ENCODE measurements at places on chromosomes 4 and X. TPM values are rescaled to one million over a fixed set of nuclear protein-coding genes. Genes with fewer than 3 reads are reported as not detected.
A peak's percentile ranks its signal among the peaks of the same experiment; 100 is the strongest.

- DNase-seq = no peak
These were observed 638.9 kb downstream of the MID1IP1 start for GRCh38 chrX:39439906-39440798.

GRCh38 chr4:79673898-79674297, 265.9 kb upstream of the GK2 start:
- DNase-seq = no peak

GRCh38 chr4:78885598-78885997, 53.6 kb downstream of the PAQR3 start:
- no peak for DNase-seq

DNA sequence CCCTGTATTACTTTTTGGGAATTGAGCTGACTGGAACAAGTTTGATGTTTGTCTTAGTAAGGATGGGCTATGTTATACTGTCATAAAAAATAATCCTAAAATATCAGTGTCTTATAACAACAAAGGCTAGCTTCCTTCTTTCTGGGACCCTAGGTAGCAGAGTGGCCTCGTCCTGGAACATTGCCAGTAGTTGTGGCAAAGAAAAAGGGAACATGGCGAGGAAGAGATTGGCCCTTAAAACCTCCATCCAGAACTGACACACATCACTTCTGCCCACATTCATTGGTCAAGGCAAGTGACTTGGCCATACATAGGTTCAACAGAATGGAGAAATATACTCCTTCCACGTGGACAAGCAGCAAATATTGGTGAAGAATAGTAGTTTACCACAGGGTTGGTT, 287.9 kb downstream of the PPP1R2C start:
- DNase-seq = no peak

GRCh38 chr4:7366180-7366945, 68.4 kb downstream of the PSAPL1 start:
- DNase-seq = peak; percentile 55

DNA sequence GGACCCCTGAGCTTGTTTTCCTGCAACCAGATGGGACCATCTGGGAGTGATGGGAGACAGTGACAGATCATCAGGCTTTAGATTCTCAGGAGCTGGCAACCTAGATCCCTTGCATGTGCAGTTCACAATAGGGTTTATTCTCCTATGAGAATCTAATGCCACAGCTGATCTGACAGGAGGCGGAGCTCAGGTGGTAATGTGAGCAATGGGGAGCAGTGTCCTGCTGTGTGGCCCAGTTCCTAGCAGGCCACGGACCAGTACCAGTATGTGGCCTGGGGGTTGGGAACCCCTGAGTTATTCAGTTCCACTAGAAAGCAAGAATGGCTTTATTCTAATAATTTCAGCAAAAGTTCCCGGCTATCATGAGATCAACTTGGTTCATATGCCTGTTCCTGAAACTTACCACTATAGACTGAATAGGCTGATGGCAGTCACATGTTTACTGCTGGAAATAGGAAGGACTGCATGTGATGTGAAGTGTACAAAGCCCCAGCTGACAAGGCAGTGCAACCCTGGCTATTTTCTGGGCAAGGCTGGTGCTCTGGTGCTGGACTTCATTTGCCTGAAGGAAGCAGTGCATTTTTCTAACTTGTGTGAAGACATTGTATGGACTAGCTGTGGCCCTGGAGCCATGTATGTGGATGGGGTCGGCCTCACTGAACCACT, 107.2 kb downstream of the SPRY1 start:
- no peak for DNase-seq

- DNase-seq = no peak
These were observed 81.1 kb upstream of the NEIL3 start for GRCh38 chr4:177228599-177228998.

GRCh38 chr4:5921101-5921980, 28.5 kb upstream of the CRMP1 start:
- DNase-seq = peak; percentile 27

DNA sequence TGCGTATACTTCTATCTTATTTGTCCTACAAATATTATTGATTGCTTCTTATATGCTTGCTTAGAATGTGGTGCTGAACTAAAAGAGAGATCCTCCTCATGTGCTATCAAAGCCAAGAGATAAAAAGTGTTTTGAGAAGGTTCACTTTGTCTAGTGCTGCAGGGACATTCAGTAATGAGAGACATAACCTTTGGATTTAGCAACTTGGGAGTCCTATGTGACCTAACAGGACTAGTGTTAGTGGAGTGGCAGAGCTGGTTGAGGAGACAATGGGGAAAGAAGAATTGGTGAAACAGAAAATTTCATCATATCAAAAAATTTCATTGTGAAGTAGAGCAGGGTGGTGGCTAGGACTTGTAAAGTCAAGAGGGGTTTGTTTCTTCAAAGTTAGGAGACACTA, 117.0 kb downstream of the RAPGEF2 start:
- no peak for DNase-seq

DNA sequence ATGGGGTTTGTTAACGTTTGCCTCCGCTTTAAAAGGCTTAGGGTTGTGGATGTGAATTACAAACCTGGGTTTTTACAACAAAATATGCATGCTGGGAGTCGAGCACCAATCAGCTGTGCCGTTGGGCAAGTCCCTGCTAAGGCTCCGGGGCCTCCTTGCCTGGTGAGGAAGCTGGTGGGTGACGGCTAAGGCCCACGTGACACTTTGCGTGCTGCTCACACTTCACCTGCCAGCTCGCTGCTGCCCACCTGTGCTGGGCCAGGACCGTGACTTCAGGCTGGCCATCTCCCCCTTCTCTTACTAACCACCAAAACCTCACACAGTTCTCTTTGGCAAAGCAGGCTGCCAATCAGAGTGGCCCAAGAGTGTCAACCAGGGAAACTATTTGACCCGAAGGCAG, 178.3 kb downstream of the AFAP1 start:
- no peak for DNase-seq

- no peak for DNase-seq
These were observed 211.1 kb upstream of the NUDT6 start for GRCh38 chr4:123133397-123134050.

DNA sequence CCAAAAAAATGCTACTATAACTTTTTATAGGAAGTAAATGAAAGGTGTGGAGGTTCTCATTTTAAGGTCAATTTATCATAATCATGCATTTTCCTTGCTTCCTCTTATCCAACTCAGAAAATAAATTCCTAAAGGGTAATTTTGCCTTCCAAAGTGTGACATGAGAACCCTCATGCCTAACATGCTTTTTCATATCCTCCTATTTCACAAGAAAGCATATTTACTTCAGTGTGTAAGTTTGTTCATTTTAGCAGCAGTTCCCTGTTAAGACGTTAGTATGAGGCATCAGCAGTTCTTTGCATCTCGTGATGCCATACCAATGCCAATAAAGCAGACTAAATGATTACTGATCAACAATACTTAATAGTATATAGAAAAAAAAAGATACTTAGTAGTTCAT, 18.4 kb downstream of the WDFY3 start:
- DNase-seq = no peak

DNA sequence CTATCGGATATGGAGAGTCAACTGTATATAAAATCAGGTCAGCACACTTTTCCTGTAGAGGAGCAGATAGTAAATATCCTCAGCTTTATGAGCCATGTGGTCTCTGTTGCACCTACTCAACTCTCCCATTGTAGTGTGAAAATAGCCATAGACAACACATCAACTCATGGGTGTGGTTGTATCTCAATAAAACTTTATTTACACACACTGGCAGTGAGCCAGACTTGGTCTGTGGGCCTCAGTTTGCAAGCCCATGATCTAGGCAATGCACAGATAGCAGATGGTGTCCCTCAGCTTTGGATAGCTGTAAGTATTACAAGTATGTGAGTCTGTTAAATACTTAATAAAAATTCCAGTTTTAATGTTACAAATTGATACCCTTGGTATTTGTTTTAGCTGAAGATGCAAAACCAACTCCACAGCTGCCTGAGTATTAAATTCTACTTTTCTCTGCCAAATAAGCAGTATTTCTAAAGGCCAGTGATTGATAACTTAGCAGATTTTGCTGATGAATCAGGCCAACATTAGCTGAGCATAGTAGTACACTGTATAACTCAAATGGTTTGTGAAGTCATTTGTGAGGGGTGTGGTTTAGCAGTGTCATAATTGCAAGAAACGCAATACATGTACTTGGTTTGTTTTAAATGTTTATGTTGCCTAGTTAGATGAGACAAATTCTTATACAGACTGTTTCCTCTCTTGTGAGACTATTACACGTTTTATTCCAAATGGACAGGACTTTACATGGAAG, 87.3 kb downstream of the GPR143 start:
- no peak for DNase-seq

DNA sequence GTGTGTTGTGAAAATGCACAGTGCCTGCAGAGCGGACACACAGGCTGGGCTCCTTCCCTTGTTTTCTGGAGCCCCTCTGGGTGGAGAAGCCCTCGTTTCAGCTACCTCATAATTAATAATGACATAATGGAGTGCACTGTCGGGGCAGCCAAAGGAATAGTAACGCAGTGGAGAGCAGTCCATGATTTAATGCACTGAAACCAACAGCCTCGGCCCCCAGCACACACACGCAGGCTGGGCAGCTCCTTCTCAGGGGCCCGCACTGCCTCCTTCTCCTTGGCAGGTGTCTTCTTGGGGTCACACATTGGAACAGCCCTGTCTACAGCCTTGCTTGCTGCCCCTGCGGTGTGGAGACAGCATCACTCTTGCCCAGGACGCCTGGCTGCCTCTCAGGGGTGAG, 89.2 kb downstream of the DCTD start:
- no peak for DNase-seq

DNA sequence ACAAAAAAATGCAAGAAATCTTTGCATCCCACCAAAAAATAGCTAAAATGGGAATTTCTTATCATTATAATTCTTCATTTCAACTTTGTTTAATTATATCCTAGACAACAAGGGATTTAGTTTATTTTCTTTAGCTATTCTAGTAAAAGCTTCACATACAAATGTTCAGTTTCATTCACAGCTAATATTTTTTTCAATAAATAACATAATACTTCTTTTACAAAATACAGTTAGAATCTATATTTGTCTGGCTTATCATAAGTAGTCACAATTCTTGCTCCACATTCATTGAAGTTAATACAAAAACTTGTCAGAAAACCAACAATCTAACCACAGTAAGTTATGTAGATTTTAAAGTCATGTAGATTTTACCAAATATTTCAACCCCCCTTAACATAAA, 414.4 kb downstream of the FAT4 start:
- DNase-seq = no peak

GRCh38 chr4:76972306-76972705, 22.8 kb downstream of the SEPTIN11 start:
- DNase-seq = no peak

DNA sequence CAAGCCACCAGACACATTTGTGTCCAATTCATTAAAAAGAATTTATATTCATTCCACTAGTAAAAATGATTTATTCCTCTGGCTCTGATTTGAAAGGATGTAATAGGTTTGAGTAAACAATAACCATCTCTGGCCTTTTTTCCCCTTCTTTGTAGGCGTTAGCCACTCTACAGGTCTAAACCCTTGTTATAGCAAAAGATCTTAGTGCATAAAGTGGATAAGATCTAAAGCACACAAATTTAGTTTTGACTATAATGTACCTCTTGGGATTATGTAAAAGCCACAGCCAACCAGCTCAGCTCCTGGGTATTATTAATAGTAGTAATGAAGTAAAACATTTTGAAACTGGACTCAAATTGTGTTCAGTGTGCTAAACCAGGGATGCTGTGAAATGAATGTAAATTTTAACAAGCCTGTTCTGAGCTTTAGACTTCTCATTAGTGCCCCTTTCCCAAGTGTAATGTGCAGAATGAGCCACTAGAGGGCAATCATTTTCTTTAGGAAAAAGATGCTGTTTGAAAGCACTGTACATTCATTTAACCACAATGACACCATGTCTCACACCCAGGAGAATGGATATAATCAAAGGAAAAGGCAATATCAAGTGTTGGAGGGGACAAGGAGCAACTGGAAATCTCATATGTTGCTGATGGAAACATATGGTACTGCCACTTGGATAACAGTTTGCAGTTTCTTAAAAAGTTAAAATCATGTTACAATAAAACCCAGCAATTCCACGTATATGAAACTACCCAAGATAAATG, 69.7 kb downstream of the KLHL8 start:
- DNase-seq = peak; percentile 90

DNA sequence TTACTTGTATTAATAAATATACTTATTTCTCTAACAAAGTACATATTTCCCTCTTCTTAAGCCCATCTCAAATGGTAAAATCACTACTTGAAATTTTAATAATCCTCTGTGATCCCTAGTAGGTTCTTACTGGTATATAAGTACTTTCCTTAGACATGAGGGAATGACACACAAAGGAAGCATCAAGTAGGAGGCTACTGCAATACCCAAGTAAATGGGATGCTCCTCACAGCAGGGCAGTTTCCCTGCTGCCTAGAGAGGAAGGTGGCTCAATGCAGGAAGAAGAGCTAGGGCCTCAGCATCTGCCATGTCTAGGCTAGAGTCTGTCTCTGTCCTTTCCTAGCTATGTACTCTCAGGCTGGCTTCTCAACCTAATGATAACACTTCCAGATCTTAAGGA, 122.1 kb upstream of the DIPK2B start:
- DNase-seq = no peak

DNA sequence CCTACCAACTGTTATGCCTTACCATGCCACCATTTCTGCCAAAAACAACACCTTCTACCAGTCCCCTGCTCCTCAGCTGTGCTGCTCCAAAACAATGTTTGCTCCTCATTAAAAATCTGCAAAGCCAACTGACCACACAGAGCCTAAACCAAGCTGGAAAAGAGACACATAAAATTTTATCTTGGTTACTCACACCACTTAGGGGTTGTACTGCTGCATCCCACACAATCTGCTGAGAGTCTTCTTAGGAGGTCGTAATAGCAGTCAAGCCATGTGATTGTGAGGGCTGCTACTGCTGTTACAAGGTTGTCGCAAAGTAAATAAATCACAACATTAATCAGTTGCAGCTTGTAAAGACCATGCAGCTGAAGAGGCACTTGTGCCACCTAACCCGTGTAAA, 607.4 kb upstream of the FAM241A start:
- peak; percentile 72 for DNase-seq

DNA sequence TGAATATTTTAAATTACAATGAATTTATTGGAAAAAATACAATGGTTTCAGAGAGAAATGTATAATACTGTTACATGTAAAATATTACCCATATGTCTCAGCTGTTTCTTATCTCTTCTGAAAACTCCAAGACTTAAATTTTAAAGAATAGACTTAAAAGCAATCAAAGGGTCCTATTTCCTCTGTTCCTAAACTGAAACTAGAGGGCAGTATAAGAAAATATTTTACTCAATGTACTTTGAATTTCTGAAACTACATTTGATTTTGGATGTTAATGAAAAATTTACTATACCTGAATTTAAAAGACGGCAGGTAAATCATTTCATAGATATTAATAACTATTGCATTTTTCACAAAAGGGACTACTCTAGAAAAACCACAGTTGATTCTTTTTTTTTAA, 200.2 kb downstream of the LRBA start:
- no peak for DNase-seq

Gene TGIF2LX
- polyA plus RNA-seq = not detected

Gene MAOA
- polyA plus RNA-seq = 134 TPM

Gene ERCC6L
- not detected for polyA plus RNA-seq

Gene TMEM129
- 60.0 TPM for polyA plus RNA-seq

Gene GLRB
- 5.2 TPM for polyA plus RNA-seq

Gene SOX3
- polyA plus RNA-seq = not detected

Gene MAGEE1
- polyA plus RNA-seq = 3.0 TPM

Gene CWH43
- 15.8 TPM for polyA plus RNA-seq

Gene FGF13
- polyA plus RNA-seq = 9.2 TPM

Gene DUX4
- polyA plus RNA-seq = not detected

Gene DKK2
- polyA plus RNA-seq = 0.19 TPM

Gene SCARB2
- 75.5 TPM for polyA plus RNA-seq

Gene SAGE1
- polyA plus RNA-seq = not detected

Gene RPS6KA6
- 4.7 TPM for polyA plus RNA-seq

Gene MAGEA8
- not detected for polyA plus RNA-seq
